ENCODE measurements at places on chromosomes 16 and 17.

DNA sequence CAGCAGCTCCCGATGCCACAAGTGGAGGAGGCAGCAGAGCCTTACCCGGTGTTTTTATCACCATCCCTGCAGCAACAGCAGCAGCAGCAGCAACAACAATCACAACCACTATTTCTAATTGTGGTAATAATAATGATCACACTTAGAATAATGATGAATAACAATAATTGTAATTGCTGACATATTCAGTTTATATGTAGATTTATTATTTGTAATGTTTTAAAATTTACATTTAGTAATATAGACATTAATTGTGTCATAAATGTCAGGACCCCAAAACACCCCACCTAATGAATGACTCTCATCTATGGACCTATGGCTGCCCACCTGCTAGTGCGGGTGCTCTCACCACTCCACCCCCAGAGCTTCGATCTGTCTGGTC lies 170.0 kb downstream of the AHSP start:
- no peak for DNase-seq
- peaks cover 20% of the 10 kb centered on the region for H3K36me3 ChIP-seq
- H3K27ac ChIP-seq: no peak overlapping the region
- no peaks in the 10 kb centered on the region for H3K27me3 ChIP-seq
- no peak overlapping the region for H3K4me3 ChIP-seq
- peaks cover 25% of the 10 kb centered on the region for H3K4me1 ChIP-seq

DNA sequence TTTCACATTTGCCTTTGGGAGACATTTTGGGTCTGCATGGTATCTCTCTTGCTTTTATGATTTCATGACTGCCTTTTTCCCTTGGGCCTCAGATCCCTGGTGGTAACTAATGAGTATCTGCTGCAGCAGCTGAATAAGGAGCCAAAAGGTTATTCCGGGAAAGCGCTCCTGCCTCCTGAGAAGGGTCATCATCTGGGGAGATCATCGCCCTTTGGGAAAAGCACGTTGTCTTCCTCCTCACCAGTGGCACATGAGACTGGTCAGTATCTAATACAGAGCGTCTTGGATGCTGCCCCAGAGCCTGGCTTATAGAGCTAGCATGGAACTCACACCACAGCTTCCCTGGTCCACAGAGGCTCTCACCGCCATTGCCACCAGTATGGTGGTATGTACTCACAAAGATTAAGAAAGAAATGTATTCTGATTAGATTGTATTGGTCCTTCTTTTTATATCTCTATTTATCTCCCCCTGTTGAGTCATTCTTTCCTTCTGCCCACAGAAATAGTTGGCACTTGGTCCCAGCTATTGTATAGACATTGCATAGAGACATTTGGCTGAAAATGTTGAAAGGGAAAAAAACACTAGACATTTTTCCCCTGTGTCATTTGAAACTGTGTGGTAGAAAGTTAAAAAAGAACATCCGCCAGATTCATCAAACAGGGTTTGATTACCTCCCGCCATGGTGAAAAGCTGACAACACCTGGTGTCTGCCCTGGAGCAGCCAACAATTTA lies 8.4 kb downstream of the TPPP3 start:
- H3K4me3 ChIP-seq: no peak overlapping the region
- H3K36me3 ChIP-seq: no peaks in the 10 kb centered on the region
- H3K27me3 ChIP-seq: peaks cover 13% of the 10 kb centered on the region
- no peak overlapping the region for H3K27ac ChIP-seq
- no peak for DNase-seq

DNA sequence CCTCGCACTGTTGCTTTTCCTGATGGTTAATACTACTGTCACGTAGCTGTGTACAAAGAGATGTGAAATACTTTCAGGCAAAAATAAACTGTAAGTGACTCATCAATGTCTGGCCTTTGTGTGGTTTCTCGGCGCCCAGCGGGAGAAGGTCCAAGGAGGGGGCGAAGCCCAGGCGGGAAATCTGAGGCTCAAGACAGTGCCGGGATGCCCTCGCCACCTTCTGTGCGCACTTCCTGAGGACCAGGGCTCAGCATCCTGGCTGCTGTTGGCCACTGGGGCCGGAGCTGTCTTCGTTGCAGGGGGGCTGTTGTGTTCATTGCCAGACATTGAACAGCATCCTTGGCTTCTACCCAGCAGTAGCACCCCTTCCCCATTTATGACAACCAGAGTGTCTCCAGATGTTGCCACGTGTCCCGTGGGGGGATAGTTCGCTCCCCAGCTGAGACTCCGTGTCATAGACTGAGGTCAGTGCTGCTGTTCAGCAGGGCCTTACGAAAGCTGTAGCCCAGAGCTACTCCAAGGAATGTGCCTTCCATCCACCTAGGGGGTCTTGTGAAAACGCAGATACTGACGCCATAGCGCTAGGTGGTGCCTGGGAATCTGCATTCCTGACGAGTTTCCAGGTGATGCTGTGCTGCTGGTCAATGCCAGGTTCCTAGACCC lies 67.3 kb upstream of the PLCG2 start:
- H3K4me1 ChIP-seq: peaks cover 23% of the 10 kb centered on the region
- no peak overlapping the region for H3K27ac ChIP-seq
- no peaks in the 10 kb centered on the region for H3K27me3 ChIP-seq

DNA sequence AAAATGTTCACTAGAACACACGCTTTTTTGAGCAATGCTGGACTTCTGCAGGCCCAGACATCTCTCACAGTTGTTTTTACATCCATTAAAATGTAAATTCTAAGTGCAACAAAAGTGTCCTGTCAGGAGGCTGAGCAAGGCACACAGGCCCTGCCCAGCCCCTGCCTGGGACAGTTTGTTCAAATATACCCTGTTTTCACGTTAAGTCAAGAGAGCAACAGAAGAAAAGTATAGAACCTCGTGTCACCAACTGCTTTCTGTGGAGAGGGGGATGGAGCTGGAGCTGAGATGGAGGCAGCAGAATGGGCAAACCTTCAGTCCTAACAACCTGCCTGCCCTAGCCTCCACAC lies 4.3 kb upstream of the HOXB2 start:
- H3K27me3 ChIP-seq: peaks cover 3% of the 10 kb centered on the region
- no peak overlapping the region for H3K4me3 ChIP-seq
- peaks cover 53% of the 10 kb centered on the region for H3K4me1 ChIP-seq
- no peak for DNase-seq

DNA sequence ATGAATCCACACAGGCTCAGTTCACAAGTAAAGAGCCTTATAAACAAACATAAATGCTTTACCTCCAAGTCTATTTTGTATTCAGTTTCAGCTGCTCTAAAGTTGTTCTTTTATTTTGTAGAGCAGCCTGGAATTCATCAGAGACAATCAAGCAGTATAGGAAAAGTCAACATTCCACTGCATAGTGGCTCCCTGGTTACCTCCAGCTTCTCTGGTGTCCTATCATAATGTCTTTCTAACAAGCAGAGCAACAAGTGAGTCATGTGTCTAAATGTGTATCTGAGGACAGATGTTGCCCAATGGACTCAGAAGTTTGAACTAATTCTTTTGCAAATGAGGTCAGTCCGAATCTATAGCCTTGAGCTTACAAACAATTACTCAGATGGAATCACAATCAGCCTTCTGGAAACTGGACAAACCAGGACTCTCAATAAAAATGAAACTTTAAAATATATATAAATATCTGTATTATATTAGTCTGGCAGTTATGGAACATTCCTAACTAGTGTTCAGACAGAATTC lies 292.0 kb upstream of the TOM1L1 start:
- no peaks in the 10 kb centered on the region for H3K4me1 ChIP-seq
- no peak overlapping the region for H3K4me3 ChIP-seq
- no peaks in the 10 kb centered on the region for H3K36me3 ChIP-seq
- no peak overlapping the region for H3K27ac ChIP-seq
- H3K27me3 ChIP-seq: no peaks in the 10 kb centered on the region

DNA sequence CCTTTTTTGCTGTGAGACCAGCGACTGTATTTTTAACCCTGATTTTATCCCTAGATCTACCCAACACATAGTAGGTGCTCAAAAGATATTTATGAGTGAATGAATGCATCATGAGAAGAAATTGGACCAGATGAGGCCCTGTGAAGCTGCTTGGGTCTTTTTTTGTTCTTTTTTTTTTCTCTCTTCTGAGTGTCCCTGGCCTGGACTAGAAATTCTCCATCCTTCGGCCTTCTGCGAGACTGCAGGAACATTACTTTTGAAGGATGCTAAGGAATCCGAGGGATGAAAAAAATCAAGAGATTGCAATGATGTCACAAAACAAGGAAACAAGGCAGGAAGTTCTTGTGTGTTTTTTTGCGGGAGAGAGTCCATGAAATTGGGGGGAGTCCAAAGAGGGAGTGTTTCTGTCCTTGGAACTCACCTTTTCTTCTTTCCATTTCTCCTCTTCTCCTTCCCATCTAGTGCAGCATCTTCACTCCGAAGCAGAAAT lies 560 bp upstream of the RUSF1 start:
- peaks cover 49% of the 10 kb centered on the region for H3K4me1 ChIP-seq
- peak overlapping the region; percentile 93 for H3K27ac ChIP-seq
- peak overlapping the region; percentile 95 for H3K4me3 ChIP-seq
- H3K27me3 ChIP-seq: no peaks in the 10 kb centered on the region

DNA sequence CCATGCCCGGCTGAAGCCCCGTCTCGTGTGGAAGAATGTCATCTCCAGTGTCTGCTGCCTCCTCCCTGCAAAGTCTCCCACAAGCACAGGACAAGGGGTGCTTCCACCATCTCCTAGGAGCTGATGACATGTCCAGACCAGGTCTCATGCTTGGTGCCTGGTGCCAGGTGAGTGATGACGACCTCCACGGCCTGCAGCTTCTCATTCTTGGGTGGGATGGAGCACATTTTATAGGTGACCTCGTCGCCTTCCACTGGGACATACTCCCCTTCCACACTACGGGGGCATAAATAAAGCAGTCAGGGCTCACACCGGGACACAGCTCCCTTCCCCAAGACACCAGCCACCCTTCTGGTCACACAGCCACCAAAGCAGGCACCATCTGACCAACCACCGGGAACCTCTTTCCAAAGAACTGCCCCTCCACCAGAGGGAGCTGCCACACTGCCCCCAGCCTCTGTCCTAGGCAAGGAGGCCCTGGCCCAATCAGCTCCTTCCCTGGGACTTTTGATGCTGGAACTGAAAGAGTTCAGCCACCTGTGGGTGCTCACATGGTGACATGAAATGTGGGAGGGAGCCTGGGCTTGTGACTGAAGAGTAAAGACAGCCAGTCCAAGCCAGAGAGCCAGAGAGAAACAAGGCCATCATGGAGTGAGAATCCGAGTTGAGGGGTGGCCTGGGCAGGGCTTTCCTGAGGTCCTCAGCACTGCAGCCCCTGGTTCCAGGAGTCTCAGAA lies 13.6 kb downstream of the CARHSP1 start:
- H3K4me1 ChIP-seq: peaks cover 23% of the 10 kb centered on the region
- H3K4me3 ChIP-seq: no peak overlapping the region
- peaks cover 35% of the 10 kb centered on the region for H3K36me3 ChIP-seq
- no peaks in the 10 kb centered on the region for H3K27me3 ChIP-seq
- H3K27ac ChIP-seq: peak overlapping the region; percentile 43
- no peak for DNase-seq

- H3K4me1 ChIP-seq: no peaks in the 10 kb centered on the region
- no peak overlapping the region for H3K4me3 ChIP-seq
- no peak overlapping the region for H3K27ac ChIP-seq
- DNase-seq: no peak
- H3K27me3 ChIP-seq: no peaks in the 10 kb centered on the region
- no peaks in the 10 kb centered on the region for H3K36me3 ChIP-seq
These were observed 141.9 kb upstream of the CDH5 start for GRCh38 chr16:66224626-66225025.

DNA sequence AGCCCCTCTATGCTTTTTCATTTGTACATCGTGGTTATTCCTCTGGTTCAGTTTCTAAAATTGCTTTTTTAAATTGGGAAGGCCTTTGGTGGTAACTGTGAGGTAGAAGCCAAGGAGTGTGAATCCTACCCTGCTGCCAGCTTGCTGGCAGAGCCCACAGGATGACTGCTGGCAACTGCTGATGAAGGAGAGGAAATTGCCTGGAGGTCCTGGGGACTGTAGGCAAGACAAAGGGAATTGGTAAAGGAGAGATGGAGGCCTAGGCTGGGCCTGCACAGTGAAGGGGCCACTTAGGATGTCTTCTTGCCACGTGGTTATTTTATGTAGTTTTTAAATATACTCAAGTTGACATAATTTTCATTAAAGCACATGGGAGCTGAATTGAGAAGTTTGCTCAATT lies 15.8 kb downstream of the C17orf58 start:
- peaks cover 6% of the 10 kb centered on the region for H3K4me1 ChIP-seq
- H3K27me3 ChIP-seq: no peaks in the 10 kb centered on the region
- no peak for DNase-seq
- no peak overlapping the region for H3K4me3 ChIP-seq
- H3K27ac ChIP-seq: no peak overlapping the region

GRCh38 chr17:41666237-41666641 lies 22.4 kb upstream of the EIF1 start:
- H3K36me3 ChIP-seq: peaks cover 2% of the 10 kb centered on the region
- peak overlapping the region; percentile 81 for H3K4me3 ChIP-seq
- DNase-seq: peak; percentile 63
- peaks cover 60% of the 10 kb centered on the region for H3K4me1 ChIP-seq
- peaks cover 7% of the 10 kb centered on the region for H3K27me3 ChIP-seq

DNA sequence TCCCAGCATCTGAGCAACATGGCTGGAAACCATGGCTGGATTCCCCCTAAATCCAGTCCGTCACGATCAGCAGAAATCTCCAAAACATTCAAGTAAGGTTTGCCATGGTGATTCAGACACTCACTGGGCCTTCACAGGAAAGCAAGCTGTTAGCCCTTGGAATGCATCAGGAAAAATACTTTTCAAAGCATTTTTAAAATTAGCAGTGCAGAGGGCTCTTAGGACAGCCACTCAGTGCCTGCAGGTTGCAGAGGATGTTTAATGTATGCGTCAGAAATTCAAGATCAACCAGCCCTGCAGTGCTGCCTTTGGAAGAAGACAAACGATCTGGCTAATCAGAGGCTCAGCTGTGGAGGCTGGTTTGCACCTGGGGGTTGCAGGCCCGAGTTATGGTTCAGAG lies 50.3 kb downstream of the FOXL1 start:
- H3K27ac ChIP-seq: no peak overlapping the region
- no peaks in the 10 kb centered on the region for H3K36me3 ChIP-seq
- no peak for DNase-seq
- H3K27me3 ChIP-seq: peaks cover 8% of the 10 kb centered on the region
- no peak overlapping the region for H3K4me3 ChIP-seq

DNA sequence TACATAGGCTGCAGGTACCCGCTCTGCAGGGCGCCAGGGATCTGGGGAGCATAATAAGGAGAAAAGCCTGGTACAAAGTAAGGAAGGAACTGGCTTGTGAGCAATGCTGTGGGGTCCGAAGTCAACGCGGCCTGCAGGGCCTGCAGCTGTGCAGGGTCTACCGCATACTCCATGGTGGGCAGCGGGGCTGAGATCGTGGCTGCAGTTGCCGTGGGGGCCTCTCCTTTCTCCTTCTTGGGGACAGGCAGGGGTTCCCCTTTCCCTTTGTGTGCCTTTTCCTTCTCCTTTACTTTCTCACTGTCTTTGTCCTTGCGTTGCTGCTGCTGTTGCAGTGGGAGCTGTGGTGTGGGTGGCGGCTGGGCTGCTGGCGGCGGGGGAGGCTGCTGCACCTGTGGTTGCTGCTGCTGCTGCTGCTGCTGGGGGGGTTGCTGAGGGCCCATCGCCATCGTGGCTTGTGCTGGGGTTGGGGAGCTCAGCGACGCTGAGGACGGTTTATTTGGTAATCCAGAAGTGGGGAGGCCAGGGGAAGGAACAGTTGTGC lies 259.6 kb downstream of the ZFHX3 start:
- H3K4me1 ChIP-seq: peaks cover 23% of the 10 kb centered on the region
- H3K27me3 ChIP-seq: peaks cover 34% of the 10 kb centered on the region
- peak overlapping the region; percentile 7 for H3K27ac ChIP-seq

- H3K27me3 ChIP-seq: peaks cover 8% of the 10 kb centered on the region
- H3K4me3 ChIP-seq: no peak overlapping the region
- DNase-seq: no peak
- H3K36me3 ChIP-seq: no peaks in the 10 kb centered on the region
- H3K4me1 ChIP-seq: no peaks in the 10 kb centered on the region
- H3K27ac ChIP-seq: no peak overlapping the region
These were observed 42.1 kb upstream of the DLX4 start for GRCh38 chr17:49926886-49927285.

Data from activated T-helper 1 cell treated with anti-CD3 and anti-CD28 coated beads, Interleukin-12 subunit alpha, Interleukin-12 subunit beta, Interleukin-2, Interleukin-4 antibody, amounts not matched to agents 30 ng/mL and 10 ng/mL and 1 ng/mL, durations not matched to agents 14 hours and 24 hours and 36 hours (primary cell).